ENCODE measurements at places on chromosomes 3 and 15.

- no peak for DNase-seq
Observed at GRCh38 chr15:67941648-67942310, 101.9 kb upstream of the RNU6-1 start.

DNA sequence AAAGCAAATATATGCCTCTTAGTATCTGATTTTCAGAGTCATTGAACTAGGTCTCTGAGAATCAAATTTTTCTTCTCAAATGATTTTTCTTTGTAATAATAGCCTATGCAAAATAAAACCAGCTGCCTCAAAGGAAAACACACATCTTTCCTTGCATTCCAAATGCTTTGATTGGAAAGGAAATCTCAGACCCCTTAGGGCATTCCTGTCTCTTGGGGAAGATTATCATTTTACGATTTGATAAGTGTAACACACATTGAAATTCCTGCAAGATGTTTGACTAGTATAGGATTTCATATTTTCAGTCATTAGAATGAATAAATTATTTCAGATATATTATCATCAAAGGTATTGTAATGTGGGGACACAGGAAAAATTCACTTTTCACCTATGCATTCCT lies 244.8 kb downstream of the EPHA6 start:
- no peak for DNase-seq

- no peak for DNase-seq
Observed at GRCh38 chr15:73048624-73049295, 3.5 kb upstream of the NEO1 start.

DNA sequence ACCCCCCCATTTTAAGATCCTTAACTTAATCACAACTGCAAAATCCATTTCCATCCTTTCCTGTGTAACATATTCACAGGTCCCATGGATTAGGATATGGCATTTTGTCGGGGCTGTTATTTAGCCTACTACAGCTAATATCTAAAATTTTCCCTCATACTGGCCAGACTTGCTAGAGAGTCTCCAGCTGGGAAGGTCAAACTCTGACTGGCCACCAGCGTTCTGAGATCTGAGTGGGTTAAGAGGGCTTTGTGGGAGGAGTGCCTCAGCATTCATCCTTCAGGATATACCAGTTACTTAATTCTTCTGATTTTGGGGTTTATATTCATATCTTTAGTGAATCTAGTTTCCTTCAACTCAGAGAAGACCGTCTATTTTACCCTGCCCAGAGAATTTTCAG lies 17.7 kb downstream of the TM4SF18 start:
- no peak for DNase-seq

DNA sequence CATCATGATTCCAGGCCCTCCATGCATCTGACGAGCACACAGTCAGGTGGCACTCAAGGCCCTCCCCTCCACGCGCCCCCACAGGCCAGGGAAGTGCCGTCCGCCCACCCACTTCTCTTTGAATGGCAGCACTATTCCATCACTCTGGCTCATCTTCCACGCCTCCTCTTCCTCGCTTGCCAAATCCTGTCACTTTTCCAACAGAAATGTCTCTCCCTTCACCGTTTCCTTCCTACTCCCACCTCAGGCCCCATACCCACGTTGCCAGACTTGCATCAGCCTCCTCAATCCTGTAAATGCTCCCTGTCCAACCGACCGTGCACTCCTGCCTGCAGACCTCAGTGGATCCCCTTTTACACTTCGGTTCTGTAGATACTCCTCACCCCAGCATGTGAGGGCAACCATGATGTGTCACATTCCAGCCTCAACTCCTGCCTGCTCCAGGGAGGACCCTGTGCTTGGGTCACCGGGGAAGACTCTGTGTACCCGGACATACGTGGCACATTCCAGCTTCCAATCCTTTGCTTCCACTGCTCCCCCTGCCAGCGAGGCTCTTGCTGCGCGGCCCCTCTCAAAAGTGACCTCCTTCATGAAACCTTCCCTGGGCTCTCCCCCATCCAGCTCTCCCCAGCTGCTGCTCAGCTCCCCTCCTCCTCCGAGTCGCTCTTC lies 29.6 kb downstream of the ADCY5 start:
- no peak for DNase-seq

DNA sequence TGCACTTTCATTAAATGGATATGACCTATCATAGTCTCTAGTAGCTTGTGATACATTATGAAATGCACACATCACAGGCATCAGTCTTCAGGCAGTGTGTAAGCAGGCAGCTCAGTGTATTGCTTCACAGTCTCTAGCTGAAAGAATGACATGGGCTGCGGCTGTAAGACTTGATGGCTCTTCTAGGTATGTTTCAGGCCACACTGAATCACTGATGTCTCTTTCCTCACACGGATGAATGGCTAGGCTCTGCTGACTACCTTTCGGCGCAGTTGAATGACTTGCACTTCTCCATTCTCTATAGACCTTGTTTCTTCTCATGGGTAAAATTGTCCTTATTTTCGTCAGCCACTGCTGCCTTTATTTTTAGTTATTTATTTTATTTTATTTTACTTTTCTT lies 15.4 kb downstream of the APH1B start:
- DNase-seq = no peak

DNA sequence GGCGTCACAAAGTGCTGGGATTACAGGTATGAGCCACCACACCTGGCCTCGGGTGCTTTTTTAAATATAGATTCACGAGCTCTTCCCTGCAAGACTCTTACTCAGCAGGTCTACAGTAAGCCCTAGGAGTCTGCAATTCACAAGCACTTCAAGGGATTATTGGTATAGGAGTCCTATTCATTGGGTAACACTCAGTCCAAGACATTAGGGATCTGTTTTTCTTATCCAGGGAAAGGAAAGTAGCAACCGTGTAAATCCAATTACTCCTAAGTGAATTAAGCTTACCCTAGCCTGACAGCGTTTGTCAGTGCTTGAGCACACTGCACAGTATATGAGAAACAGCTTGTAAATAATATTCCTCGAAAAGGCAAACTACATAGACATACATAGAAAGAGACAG lies 109.9 kb downstream of the SENP2 start:
- no peak for DNase-seq

GRCh38 chr15:96264351-96264798 lies 66.1 kb upstream of the NR2F2 start:
- no peak for DNase-seq

- DNase-seq = no peak
Observed at GRCh38 chr15:100672959-100673358, 70.6 kb downstream of the ASB7 start.

- no peak for DNase-seq
Observed at GRCh38 chr3:13866041-13866965, 13.6 kb downstream of the WNT7A start.

Measured in AG08396 (cell line).